OCI-LY7 (cell line): ENCODE measurements at places on chromosomes 3 and 15.

DNA sequence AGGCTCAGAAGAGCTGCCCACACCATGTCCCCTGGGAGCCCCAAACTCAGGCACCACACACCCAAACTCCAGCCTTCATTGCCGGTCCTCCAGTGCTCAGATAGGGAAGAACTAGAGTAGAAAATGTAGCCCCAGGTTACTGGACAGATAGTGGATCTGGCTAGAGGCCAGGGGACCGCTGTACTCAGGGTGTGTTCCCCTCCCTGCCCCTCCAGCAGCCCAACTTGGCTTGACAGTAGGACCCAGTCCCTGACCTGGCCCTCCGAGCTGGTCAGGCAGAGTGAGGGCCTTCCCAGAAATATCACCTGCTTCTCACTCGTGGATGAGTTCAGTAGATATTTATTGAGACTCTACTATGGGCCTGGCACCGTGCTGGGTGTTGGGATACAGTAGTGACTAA is 100.0 kb downstream of the CORO2B start:
- no peak for DNase-seq

GRCh38 chr3:122406198-122406597 is 9.7 kb downstream of the WDR5B start:
- no peak for DNase-seq

- DNase-seq: no peak
Observed at GRCh38 chr3:138440121-138440521, 5.7 kb downstream of the ESYT3 start.

DNA sequence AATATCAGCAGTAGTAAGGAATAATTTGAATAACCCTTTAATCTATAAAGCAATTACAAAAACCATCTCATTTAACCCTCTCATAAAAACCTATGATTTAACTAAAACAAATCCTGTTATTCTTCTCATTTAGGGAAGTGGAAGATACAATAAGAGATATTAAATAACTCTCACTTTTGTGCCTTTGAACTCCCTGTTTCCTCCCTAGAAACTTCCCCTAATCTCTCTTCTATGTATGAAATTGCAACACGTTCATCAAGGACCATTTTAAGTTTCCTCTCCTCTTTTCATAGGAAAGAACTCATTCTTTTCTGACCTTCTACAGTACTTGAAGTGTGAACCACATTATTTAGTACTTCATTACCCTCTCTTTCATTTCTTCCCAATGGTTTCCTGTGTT is 18.8 kb upstream of the FAM81A start:
- DNase-seq: no peak

DNA sequence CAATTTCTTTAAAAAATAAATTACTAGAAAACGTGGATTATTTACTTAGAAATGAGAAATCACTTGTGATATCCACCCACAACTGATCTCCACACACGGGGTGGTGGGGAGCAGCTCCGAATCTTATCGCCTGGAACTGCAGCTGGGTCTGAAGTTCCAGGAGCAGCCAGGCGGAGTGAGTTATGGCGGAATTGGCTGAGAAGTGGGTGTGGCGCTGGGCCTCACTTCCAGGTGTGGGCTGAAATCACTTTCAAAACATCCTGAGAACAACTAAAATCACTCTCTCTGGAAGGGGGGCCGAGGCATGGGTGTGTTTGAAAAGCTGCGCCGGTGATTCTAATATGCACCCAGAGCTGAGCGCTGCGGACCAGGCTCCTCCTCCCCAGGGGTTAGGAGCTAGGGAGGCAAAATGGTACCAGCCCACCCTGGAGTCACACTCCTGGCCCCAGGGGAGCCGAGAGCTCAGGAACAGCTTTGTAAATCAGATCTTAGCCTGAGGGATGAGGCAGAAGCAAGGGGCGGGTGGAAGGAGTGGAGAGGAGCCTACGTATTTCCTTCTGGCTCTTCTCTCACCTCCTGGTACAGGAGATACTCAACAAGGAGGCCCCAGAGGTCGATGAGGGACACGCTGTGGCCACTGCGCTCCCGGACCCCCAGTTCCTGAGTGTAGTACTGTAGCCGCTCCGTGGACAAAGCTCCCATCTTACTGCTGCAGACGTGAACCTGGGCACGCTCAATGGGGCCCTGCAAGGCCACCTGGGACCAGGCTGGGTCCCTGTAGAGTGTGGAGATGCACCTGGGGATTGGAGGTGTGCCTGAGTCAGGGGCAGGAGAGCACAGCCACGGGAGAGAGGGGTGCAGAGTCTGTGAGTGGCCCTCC is 9.6 kb downstream of the PLA2G4F start:
- no peak for DNase-seq

DNA sequence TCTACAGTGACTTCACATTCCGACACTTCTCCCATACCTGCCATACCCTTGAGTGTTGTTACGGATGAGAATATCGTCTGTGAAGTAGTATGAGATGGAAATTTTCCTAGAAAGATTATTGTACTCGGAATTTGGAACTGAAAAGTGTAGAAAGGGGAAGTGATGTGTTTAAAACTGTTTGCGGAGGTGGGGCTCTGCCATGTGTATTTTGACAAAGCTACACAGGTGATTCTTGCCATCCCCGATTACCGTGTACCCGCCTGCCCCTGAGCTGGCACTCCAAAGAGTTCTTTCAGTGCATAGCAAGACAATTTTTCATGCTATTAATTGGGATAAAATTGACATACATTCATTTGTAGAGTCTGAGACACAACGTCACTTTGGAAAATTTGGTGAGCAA is 81.7 kb downstream of the OPA1 start:
- DNase-seq: peak; percentile 13

DNA sequence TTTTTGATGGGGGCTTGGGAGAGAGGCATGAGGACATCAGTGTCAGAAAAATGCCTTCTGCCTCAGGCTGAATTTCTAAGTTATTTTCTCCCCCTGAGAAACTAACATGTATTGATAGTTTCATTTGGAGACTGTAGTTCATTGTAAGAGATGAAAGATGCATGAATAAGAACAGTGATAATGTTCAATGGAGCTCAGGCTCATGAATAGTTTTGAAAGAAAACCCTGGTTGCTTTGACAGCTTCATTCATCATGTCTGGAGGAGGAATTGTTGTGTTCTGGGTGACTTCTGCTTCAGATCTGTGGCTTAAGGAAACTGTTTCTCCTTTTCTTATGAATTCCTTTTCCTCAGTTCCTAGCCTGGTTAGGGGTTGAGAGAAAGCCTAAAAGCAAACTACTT is 204.0 kb upstream of the LRRC3B start:
- DNase-seq: no peak
